ENCODE measurements at places on chromosomes 12 and 14. TPM values are rescaled to one million over a fixed set of nuclear protein-coding genes. Genes with fewer than 3 reads are reported as not detected.
A peak's percentile ranks its signal among the peaks of the same experiment; 100 is the strongest.

DNA sequence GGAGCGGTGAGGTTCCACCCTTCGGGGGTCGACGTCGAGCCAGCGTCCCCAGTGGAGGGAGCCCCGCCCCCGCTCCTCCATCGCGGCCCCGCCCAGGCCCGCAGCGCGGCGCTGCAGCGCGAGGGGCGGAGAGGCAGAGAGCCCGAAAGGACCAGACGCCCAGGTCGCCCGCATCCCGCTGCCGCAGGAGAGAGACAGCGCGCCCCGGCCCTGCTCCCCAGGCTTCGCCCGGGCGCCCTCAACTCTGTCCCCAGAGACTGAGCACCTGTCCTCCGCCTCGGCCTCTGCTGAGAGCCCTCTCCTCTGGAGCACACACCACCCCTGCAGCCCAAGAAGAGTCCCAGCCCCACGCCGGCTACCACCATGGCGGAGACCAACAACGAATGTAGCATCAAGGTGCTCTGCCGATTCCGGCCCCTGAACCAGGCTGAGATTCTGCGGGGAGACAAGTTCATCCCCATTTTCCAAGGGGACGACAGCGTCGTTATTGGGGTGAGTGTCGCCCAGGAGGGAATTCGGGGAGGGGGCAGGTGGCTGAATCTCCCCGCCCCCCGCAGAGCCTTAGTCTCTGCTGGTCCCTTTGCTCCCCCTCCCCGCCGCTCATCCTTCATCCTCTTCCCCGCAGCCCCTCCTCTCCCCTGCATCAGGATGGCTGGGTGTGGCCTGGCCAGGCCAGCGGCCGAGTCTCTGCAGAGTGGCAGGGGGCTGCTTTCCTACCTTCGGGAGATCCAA lies at the start of gene KIF5A:
Gene KIF5A, plus strand, starts transcription at position 136 of the 732 bp plus-strand sequence. Its CDS starts 228 bp downstream, at position 364.
- H3K27me3 ChIP-seq, result peaks cover 25% of the 10 kb centered on the region
- H3K27ac ChIP-seq, result no peak within 1 kb of the TSS
- peaks cover 8% of the 10 kb centered on the region for H3K36me3 ChIP-seq
- peak; percentile 92 for DNase-seq
- H3K4me1 ChIP-seq, result peaks cover 39% of the 10 kb centered on the region
- H3K4me3 ChIP-seq, result peak within 1 kb of the TSS; percentile 81

- H3K4me1 ChIP-seq, result no peaks in the 10 kb centered on the region
- H3K36me3 ChIP-seq, result no peaks in the 10 kb centered on the region
- no peak for DNase-seq
- H3K27ac ChIP-seq, result no peak overlapping the region
These were observed 35.7 kb upstream of the NCOR2 start for GRCh38 chr12:124603100-124603541.

C14orf180 gene
- not detected for total RNA-seq

DNA sequence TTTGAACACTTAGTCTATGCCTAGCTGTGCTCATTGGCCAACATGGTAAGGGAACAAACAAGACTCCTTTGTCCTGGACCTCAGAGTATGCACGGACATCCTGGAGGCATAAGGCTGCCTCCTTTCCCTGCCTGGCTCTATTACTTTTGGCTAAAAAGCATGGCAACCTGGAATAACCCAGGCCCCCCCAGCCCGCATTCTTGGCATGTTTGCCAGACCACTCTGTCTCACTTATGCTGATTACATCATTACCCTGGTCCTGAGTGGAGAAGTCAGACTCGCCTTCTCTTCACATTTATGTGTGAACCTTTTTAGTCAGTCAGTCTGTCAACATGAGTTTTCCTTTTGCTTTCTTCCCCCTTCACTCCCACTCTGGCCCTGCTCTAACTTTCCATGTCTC lies 58.0 kb upstream of the ELK3 start:
- no peak overlapping the region for H3K27ac ChIP-seq
- H3K4me3 ChIP-seq, result no peak overlapping the region
- no peaks in the 10 kb centered on the region for H3K36me3 ChIP-seq
- DNase-seq, result no peak

DNA sequence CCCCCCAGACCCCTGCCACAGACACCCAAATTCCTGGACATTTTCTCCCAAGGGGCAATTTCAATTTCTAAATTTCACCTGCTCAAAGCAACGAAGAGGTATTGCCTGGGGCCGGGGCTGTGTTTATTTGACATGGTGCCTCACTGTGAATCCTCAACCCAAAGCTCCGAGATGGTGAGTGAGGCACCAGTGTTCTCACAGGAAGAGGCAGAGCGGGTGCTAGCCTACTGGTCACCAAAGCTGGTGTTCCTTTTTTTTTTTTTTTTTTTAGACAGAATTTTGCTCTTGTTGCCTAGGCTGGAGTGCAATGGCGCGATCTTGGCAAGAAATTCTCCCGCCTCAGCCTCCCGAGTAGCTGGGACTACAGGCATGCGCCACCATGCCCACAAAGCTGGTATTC lies 14.8 kb upstream of the SH2B3 start:
- H3K27me3 ChIP-seq, result peaks cover 6% of the 10 kb centered on the region
- no peaks in the 10 kb centered on the region for H3K36me3 ChIP-seq
- no peak overlapping the region for H3K4me3 ChIP-seq
- DNase-seq, result no peak

DNA sequence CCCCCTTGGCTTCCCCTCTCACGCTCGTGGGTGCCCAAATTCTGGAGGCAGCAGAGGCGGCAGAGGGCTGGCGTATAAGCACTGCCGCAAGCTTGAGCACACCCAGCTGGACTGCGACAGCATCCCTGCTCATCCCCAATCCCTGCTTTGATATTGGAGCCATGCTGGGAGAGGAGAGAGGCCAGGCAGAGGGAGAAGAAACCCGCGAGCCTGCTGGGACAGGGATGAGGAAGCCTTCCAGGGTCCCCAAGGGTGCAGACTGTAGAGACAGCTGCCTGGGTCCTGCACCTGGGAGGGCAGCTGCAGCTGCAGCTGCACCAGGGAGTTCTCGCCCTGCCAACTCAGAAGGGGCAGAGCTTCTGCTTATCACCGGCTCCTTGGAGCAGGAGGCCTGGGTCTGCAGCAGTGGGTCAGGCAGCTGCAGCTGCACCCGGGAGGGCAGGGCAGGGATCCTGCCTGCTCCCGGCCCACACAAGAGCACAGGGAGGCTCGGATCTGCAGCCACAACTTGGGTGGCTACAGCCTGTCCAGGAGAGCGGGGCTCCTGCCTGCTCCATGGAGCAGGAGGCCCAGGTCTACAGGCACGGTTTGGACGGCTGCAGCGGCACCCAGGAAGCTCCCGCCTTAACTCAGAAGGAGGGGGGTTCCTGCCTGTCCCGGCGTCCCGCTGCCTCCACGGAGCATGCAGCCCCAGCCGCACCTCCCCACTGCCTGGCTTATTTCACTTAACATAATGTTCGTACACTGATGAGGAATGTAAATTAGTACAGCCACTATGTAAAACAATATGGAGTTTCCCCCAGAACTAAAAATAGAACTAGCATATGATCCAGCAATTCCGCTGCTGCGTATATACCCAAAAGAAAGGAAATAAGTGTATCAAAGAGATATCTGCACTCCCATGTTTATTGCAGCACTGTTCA lies 60.4 kb upstream of the SGPP1 start:
- H3K27ac ChIP-seq, result no peak overlapping the region
- no peak overlapping the region for H3K4me3 ChIP-seq
- no peaks in the 10 kb centered on the region for H3K4me1 ChIP-seq
- no peaks in the 10 kb centered on the region for H3K36me3 ChIP-seq
- H3K27me3 ChIP-seq, result peaks cover 20% of the 10 kb centered on the region

GRCh38 chr12:8970432-8970831 lies 18.9 kb upstream of the KLRG1 start:
- no peak for DNase-seq
- no peak overlapping the region for H3K27ac ChIP-seq

Measured in activated CD4-positive, alpha-beta T cell treated with anti-CD3 and anti-CD28 coated beads, Interleukin-2, amount 10 ng/mL, durations not matched to agents 24 days and 14 days (primary cell).